Transverse colon (tissue), 4 donors: ENCODE measurements at places on chromosomes 5 and 9.

DNA sequence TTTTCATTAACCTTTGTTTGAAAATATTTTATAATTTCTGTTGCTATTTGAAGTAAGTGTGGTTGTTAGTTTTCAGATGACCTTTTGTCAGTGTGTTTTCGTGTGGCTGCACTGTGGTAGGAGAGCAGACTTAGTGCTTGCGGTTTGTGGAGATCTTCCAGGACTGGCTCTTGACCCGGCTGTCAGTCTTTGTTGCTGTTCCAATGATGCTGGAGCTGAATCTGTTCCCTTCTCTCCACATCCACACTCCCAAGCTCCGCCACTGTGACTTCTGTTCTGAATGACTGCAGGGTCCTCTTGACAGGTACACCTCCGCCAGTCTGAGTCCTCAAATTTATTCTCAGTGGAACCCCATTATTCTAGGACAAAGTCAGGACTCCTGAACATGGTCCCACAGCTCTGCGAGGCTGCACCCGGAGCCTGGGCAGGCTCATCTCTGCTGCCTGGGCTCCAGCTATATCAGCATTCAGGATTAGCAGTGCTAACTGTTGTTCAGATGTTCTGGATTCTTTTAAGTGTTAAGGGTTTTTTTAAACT lies 126.0 kb downstream of the WNK2 start:
- no peak for DNase-seq

GRCh38 chr5:54774281-54775170 lies 210.9 kb downstream of the ESM1 start:
- DNase-seq: peak; percentile 30

DNA sequence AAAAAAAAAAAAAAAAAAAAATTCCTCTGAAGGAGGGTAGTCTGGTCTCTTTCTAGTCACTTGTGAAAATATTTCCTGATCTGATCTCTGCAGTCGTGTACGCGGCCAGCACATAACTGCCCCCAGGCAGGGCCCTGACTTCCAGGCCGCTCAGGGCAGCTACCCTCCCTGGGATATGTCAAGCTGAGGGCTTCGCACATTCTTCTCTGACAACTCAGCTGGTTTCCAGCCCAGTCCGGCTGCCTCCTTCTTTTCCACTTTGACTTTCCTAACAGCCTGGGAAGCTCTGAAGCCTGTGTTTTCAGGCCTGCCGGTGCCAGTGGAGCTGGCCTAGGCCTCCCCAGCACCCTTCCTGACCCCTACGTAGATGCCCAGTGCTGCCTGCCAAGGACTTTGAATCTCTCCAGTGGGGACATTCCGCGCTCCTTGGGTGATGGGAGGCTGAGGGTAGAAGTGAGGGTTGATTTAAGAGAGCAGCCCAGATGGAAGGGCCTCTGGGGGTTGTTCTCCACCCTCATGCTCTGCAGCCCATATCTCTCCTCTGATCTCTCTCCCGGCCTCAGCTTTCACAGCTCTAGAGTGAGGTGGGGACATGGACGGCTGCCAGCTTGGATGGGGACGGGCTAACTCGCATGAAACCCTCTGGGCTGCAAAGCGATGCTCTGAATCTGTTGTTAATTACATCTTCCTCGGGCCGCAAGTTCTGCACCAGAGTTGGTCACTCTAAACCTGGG lies 20.7 kb downstream of the COL5A1 start:
- peak; percentile 51 for DNase-seq

- no peak for DNase-seq
Observed at GRCh38 chr5:103466495-103466894, 96.1 kb downstream of the NUDT12 start.

GRCh38 chr5:15383469-15383868 lies 116.5 kb upstream of the FBXL7 start:
- DNase-seq: no peak

DNA sequence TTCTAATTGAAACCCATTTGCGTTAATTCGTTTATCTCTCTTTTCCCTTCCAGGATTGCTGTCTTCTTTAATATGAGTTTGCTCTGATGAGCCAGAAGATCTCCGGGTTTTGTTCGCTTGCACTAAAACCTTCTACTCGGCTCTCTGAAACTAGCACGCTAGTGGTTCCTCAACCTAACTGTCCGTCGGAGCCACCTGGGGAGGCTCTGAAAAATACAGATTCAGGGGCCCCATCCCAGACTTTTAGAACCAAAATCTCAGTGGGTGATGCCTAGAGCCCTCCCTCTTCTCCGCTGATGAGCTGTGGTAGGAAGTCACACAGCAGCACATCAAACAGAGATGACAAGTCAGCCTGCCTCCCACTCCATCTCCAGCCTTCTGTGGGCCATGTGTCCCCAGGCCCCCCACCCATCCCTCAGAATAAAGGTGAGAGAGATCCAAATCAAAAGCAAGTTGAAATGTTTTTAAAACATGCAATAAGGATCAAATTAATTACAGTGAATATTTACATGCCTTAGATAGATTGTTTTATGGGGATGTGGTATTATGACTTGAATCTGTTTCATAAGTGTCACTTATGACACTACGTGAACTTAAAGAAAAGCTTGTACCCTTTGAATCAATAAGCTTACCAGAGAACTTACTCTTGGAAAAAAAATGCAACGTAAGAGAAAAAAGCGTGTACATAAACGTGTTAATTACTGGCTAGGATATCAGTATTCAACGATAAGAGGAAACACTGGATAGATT lies 16.4 kb downstream of the FCN2 start:
- DNase-seq: no peak

DNA sequence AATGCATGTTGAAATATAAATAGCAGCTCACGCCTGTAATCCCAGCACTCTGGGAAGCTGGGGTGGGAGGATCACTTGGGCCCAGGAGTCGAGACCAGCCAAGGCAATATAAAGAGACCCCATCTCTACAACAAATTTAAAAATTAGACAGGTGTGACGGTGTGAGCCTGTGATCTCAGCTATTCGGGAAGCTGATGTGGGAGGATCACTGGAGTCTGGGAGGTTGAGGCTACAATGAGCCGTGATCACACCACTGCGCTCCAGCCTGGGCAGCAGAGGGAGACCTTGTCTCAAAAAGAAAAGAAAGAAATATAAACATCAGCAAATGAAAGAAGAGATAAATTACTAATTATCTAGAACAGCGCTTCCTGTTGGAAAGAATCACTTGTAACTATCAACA lies 105.0 kb downstream of the MAPKAP1 start:
- DNase-seq: no peak

GRCh38 chr9:37909326-37909725 lies 5.4 kb upstream of the SLC25A51 start:
- no peak for DNase-seq

DNA sequence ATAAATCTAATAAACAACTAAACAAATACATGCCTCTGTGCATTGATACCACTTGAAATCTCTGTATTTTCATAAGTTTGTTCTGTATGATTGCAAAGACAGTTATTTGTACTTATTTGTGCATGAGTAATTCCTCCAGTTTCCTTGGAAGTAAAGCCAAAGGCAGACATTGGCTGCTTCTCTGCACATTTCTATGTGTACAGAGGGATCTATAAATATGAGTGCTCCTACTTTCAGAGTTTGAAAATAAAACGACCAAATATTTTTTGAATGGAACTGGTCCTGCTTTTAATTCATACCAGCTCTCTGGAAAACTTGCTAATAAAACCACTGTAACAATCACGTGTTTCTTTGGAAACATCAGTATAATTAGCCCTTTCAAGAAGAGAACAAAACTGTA lies 306.5 kb downstream of the MAN2A1 start:
- no peak for DNase-seq

DNA sequence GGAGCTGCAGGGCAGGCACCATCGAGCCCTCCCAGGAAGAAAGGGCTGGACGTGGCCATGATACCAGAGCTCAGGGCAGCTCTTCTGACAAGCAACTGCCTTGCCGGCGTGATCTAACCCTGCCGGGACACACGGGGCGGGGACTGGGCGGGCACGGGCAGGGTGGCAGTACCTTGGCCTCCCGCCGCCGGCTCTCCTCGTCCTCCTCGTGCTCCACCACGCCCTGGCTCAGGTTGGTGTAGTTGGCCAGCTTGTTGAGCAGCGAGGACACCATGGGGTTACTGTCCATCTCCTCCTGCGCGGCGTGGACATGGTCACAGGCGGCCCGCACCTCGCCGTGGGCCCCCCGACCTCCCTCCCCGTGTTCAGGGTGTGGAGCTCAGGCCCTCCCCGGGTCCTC lies 18.5 kb downstream of the SLC12A7 start:
- peak; percentile 79 for DNase-seq

DNA sequence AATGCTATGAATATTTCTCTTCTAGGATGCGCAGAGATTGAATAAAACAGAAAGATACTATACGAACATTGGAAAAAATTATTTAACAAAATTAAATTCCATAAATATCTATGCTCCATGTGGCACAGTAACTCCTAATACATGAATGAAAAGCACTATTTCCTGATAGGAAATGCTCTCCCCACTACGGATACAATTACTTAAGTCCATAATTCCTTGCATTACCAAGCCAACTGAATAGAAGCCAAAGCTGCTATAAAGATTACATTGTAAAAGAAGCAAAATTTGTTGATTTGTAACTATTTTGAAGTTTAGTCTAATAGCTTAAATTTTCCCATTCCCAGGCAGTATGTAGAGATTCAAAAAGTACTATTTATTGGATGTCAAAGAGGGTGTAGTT lies 61.8 kb upstream of the SNX2 start:
- no peak for DNase-seq

GRCh38 chr5:31397926-31398557 lies 133.9 kb downstream of the DROSHA start:
- no peak for DNase-seq

DNA sequence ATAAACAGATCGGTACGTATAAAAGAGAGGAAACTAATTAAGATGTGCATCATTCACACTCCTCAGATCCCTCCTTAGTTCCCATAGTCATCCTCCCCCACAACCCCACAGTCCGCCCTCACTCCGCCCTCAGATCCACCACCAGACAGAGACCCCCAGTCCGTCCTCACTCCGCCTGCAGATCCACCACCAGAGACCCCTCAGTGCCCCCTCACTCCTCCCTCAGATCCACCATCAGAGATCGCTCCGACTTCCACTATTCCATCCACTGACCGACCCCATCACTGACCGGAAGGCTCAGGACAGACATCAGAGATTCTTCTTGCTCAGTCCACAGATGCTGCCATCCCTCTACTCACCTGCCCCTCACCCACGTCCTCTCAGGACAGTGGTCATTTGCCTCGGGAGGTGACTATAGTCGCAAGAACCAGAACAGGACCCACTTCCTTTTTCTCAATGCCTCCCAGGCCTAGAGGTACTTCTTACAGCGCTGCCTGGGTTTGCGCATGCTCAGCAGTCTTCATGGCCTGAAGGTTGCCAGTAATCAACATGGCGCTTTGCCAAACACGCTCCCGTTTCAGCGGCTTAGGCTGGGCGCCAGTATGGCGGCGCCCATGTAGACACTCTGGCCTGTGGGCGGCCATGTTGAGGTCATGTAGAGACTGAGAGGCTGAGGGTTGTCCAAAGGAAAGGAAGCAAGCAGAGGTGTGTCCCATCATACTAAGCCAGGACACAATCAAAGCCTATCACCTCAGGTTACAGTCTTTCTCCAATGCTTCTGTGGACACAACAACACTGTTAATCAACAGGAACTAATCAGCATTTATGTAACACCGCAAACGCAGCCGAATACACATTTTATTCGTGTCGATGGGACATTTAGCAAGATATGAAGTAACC lies at the start of gene ZNF484:
ZNF484 (minus strand) TSS at position 508 of the 900 bp plus-strand sequence. CDS start 3,009 bp downstream, outside the sequence.
- DNase-seq: peak; percentile 99

GRCh38 chr5:28788954-28789353 lies 1750.6 kb upstream of the CDH9 start:
- no peak for DNase-seq

DNA sequence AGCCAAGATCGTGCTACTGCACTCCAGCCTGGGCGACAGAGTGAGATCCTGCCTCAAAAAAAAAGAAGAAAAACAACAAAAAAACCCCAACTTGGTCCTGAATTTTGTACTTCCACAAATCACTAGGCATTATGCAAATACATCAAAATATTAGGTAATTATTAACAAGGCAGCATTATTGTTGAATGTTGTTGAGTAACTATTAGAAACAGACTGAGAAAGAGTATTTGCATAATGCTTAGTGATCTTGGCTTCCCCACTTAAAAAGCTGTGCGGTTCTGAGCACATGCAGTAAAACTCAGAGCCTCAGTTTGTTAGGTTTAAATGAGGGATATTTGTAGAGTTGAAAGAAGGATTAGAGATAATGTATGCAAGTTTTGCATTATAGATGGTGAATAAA lies 64.2 kb downstream of the SCAMP1 start:
- no peak for DNase-seq

DNA sequence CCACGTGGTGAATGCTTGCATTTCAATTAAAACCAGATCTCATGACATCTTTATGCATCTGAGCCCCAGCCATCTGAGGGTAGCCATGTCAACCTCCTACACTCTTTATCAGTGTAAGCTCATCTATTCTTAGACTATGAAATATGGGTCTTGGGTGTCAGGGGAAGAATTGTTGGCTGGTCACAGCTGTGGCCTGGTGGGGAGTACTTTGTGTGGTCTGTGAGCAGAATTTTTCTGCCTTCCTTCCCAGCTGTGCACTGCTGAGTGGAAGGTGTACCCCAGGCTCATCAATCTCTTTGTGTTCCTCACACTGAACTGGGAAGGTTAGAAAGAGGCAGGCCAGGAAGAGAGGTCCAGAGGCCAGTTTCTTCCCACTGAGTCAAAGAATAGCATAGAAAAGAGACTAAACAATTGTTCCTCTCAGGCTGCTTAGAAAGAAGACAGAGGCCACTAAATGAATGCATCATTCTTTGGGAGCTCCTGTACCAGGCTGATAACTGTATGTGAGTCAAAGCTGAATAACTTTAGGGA lies 202.7 kb upstream of the RGMB start:
- no peak for DNase-seq

DNA sequence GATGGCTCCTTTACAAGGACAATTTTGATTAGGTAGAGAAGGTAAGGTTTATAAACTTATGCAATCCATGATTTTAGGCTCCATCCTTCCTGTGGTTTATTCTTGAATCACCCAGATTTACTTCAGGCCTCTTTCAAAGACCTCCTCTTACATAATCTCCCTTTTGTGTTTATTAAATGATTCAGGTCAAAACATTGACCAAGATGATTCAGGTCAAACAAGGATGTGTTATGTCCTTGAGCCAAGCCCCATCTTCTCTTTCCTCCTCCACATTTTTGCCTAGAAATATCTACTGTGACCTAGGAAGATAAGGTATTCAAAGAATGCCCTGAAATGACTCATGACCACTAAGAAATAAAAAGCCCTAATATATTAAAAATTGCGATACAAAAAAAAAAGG lies 31.8 kb upstream of the TLR4 start:
- no peak for DNase-seq
